ENCODE measurements at places on chromosomes 16 and 17. TPM values are rescaled to one million over a fixed set of nuclear protein-coding genes. Genes with fewer than 3 reads are reported as not detected.

The CMTM3 gene
- 17.4 TPM for total RNA-seq

The SCGB1C2 gene
- total RNA-seq, result not detected

The ADAMTS18 gene
- 23.2 TPM for total RNA-seq

The ACTG1 gene
- total RNA-seq, result 11,641 TPM

The TBX2 gene
- total RNA-seq, result 63.1 TPM

The NPIPA8 gene
- not detected for total RNA-seq

The ARHGDIA gene
- total RNA-seq, result 216 TPM

The FOXC2 gene
- total RNA-seq, result 5.0 TPM

The TBX21 gene
- total RNA-seq, result not detected

The LYRM9 gene
- total RNA-seq, result 3.1 TPM

Measured in smooth muscle cell of the pulmonary artery (primary cell).